Cerebellar nuclear complex (tissue), 1 donor: ENCODE measurements at places on chromosomes 5 and 9.

GRCh38 chr5:56412601-56413379, 179.7 kb upstream of the ANKRD55 start:
- no peak for DNase-seq

DNA sequence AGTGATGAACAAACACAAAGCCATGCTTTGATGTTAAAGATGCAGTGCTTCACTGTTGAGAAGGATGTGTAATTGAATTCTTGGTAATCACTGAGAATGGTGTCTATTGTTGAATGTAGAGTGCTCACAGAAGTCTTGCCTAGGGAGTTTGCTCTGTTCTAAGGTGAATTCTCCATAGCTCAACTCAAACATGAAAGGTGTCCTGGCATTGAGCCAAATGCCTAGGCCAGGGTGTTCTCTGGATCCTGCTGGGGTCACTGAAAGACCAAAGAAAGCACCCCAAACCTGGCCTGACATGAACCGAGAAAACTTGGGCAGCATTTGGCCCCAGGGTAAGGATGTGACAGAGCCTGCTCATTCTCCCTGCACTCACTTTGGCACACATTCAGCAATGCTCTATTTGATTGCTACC, 217.3 kb downstream of the ARL15 start:
- no peak for DNase-seq

- DNase-seq, result no peak
Measured at GRCh38 chr9:131253891-131254491, 22.3 kb downstream of the FAM78A start.

GRCh38 chr5:100789694-100790093, 113.4 kb downstream of the ST8SIA4 start:
- no peak for DNase-seq

GRCh38 chr5:142009886-142010285, 2.9 kb downstream of the GNPDA1 start:
- no peak for DNase-seq

GRCh38 chr9:16000811-16001210, 448.0 kb downstream of the CCDC171 start:
- DNase-seq, result no peak

DNA sequence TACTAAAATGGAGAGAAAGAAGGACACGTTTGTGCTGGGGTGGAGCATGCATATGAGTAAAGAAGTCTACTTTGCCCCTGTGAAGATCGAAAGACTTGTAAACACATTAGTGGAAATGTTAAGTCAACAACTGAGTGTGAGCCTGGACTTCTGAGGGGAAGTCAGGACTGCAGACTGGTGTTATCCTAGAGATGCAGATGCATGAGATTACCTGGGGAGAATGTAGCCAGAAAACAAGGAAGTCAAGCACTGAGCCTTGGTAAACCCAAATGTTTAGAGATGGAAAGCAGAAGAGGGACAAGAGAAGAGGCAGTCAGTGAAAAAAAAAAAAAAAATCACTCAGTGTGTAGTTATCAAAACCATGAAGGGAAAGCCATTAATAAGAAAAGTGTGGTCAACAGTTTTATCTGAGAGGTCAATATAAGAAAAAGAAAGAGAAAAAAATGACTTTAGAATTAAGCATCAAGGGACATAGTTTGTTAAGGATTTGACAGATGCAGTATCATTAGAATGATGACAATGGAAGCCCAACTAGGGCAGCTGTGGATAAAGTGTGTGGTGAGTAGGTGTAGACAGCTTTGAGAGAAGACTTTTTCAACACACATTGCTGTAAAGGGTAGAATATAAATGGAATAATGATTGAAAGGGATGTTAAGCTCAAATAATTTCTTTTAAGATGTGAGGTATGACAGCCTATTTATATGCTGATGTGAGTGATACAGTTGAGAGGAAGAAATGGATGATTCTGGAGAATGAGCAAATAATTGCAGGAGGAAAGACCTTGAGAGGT, 22.2 kb downstream of the JAKMIP2 start:
- no peak for DNase-seq

GRCh38 chr5:74638970-74639806, 1.3 kb downstream of the ENC1 start:
- no peak for DNase-seq

- no peak for DNase-seq
Measured at GRCh38 chr9:18438300-18438925, 35.5 kb upstream of the ADAMTSL1 start.
